GM12865 (cell line): ENCODE measurements at places on chromosomes 11 and 22.

DNA sequence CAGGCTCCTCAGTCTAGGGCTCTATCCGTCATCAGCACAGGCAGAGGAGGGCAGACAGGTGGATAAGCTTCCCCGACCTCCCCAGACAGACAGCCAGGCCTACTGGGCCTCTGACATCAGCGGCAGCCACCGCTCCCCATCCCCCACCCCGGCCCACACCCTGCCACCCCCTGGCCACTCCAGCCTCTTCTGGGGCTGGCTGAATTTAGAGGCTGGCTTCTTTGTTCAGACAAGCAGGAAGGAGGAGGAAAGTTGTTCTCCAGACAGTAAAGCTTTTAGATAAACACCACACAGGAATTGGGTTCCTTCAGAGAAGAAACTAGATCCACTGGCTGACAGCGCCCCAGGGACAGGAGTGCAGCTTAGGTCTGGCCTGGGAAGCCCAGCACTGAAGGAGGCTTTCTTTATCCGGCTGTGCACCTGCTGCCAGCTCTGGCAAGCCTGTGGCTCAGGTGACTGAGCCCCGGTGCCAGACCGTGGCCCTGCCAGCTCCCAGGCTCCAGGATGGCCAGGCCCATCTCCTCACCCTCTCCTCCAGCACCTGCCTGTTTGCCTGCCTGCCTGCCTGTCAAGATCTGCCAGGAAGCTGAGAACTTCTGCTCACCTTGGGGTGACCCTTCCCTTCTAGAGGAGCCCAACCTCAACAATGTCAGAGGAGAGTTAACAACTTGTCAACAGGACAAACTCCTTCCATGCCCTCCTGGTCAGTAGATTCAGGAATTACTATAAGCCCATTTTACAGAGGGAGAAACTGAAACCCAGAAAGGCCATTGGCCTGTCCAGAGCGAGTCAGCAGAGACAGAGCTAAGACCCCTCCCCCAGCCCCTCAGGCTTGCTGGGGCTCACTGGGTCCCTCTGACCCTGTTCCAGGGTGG is 44.0 kb upstream of the KLHL35 start:
- DNase-seq, result no peak

DNA sequence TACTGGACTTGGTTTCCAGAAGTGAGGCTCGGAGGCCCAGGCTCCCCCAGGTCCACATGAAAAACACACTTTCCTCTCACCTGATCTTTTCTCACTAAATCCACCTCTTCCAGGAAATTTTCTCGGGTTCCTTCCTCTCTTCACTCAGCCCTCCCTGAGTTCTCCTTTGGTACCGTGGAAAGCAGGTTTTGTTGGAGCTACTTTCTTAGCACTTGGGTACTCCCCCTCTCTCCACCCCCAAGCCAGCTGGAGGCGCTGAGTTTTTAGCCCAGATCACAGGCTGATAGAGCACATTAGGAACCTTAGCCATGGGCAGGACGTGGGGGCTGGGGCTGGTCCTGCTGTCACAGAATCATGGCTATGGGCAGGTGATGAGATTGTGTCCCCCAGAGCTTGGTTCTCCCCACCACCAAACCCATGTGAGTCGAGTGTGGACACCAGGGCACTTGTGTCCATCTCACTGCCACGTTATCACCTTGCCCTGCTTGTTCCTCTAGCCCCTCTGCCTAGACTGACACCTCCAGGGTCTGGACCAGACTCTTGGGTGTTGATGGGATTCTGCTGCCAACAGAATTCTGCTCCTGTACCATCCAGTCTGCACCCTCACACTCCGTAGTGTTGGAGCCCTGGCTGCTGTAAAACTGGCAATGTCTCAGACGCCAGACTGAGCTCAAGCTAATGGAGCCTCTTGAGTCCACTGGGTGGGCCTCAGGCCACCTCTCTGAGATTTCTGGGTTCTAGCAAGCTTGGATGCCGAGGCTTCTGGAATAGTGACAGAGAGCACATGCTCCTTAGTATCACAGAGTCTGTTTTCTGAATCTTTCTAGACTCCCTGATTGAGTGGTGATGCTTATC is 74.9 kb upstream of the NARS2 start:
- DNase-seq, result no peak

DNA sequence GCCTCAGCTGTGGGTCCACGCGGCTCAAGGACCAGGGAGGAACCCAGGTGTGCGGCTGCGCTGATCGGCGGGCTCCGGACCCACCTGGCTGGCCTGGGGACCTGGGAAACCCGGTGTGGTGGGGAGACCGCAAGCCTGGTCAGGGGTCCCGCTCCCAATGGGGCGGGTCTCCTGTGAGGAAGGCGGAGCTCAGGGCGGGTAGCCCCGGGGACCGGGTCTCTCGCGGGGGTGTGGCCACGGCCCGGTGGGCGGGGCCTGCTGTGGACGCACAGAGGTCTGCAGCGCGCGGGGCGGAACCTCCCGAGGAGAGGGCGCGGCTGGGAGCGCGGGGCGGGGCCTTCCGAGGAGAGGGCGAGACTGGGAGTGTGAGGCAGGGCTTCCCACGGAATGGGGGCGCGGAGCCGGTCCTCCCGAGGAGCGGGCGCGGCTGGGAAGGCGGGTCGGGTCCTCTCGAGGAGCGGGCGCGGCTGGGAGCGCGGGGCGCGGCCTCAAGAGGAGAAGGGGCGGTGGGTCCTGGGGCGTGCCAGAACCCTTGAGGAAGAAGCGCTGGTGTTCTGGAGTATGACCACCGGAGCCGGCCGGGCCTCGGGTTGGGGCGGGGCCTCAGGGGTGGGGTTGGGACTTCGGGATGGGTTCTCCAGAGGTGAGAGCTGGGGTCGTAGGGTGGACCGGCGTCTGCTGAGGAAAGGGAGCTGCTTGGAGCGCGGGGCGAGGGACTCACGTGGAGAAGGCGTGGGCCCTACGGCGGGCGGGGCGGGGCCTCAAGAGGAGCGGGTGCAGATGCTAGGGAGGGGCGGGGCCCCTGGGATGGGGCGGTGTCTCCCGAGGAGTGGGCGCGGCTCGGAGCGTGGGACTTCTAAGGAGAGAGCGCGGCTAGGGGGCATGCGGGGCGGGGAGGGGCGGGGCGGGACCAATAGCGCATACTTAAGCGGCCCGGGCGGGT is 20.8 kb downstream of the DGCR6L start:
- DNase-seq, result peak; percentile 86

- DNase-seq, result no peak
These were observed 1.1 kb downstream of the MAPK12 start for GRCh38 chr22:50260434-50260800.

- DNase-seq, result no peak
These were observed 195.0 kb downstream of the KIF18A start for GRCh38 chr11:27912916-27913315.
